Activated naive CD8-positive, alpha-beta T cell treated with anti-CD3 and anti-CD28 coated beads, Interleukin-2, amount 50 U/mL, for 24 hours (primary cell): ENCODE measurements at places on chromosomes 5 and 9.

DNA sequence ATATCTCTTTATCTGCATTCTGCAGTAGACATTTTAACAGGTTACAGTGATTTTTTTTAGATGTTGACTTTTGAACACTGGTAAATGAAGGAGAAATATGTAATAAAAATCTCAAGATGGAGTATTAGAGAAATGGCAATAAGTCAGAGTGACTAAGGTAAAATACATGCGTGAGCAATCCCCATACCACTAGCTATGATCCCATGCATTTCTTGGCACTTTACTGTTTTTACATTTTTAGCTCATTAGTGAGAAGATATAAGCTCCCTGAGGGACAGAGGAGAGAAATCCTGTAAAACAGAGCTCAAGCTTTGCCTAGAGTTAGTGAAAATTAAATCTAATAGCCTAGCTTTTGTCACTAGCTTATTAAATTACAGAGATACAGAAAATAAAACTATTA lies 181.9 kb upstream of the TRPM3 start:
- no peak for DNase-seq

- no peak for DNase-seq
Observed at GRCh38 chr5:131974622-131974955, 29.1 kb upstream of the MEIKIN start.

- DNase-seq, result peak; percentile 19
Observed at GRCh38 chr5:87020099-87020934, 247.4 kb upstream of the RASA1 start.

GRCh38 chr5:31671339-31671741 lies 32.4 kb downstream of the PDZD2 start:
- DNase-seq, result no peak

DNA sequence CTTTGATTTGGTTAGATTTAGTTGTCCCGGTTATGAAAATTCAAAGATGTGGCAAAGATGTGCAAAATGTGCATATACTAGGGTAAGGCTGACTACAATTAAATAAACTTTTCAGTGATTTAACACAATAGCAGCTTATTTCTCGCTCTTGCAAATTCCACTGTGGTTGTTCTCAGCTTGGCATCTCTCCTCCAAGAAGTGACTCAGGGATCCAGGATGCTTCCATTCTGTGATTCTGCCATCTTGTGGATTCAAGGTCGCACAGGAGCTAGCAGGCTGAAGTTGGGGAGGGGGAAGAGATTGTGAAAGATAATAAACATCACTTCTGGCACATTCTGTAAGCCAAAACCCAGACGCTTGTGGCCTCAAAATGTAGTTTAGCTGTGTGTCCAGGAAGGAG lies 60.1 kb upstream of the TGFBR1 start:
- no peak for DNase-seq

DNA sequence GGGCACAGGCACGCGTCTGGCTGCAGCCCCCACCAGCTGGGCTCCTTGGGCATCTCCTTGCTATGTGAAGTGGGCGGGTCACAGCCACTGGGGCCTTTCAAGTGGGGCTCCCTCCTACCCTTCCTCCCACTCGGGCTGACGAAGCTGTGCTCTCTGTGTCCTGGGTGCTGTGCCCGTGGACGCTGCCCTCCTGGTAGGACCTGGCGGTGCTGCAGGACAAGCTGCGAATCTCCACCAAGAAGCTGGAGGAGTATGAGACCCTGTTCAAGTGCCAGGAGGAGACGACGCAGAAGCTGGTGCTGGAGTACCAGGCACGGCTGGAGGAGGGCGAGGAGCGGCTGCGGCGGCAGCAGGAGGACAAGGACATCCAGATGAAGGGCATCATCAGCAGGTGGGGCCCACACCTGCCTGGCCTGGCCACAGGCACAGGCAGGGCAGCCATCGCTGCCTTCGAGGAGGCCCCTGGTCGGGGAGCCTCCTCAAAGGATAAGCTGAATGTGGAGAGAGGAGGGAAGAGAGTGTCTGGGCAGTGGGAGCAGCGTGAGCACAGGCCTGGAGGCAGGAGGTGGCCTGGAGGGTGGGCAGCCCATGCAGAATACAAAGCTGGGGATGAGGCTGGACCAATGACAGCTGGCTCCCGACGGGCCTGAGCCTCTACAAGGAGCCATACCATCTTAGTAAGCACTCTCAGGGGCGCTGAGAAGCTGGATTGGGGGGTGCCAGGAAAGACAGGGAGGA lies 124.7 kb downstream of the DAB2IP start:
- DNase-seq, result no peak

DNA sequence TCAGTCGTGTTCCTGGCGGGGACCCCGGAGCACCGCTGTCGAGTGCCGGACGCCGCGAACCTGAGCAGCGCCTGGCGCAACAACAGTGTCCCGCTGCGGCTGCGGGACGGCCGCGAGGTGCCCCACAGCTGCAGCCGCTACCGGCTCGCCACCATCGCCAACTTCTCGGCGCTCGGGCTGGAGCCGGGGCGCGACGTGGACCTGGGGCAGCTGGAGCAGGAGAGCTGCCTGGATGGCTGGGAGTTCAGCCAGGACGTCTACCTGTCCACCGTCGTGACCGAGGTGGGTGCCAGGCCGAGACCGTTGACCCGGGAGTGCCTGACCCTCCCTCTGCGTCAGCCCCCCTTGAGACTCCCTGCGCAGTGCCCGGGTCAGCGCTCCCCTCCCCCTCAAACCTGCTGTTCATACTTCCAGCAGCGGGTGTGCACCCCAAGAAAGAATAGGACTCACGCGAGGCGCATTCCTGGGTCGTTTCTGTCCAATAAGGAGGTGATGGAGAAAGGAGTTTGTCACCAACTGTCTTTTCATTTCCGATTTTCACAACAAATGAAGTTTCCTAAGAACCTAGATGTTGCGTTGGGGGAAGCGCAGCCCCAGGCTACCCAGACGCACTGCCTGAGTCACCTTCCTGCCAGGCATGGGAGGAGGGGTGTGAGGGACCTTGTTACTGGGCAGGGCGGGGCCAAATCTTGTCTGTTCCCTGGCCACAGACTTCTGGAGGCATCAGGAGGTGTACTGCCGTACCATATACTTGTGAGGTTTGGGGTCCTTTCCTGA lies 722 bp downstream of the SLC22A4 start:
- DNase-seq, result peak; percentile 79

DNA sequence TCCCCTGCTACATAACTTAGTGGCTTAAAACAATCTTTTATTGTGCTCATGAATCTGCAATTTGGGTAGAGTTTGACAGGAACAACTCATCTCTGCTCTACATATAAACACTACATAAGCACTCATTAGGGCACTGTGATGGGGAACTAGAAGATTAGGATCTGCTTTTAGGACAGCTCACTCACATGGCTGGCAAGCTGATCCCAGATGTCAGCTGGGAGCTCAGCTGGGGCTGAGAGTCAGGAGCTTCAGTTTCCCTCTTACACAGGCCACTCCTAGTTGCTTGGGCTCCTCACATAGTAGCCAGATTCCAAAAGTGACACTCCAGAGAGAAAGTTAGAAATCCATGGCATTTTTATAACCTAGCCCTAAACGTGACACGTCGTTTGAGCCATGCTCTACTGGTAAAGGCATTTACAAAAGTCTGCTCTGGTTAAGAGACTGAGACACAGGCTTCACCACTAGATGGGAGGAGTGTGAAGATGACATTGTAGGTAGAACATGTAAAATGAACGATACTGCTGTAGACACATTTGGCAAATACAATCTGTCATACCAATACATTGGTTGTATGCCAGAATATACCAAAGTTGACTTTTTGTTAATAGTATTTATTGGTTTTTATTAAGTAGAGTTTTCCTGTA lies 23.6 kb downstream of the SCAI start:
- no peak for DNase-seq

DNA sequence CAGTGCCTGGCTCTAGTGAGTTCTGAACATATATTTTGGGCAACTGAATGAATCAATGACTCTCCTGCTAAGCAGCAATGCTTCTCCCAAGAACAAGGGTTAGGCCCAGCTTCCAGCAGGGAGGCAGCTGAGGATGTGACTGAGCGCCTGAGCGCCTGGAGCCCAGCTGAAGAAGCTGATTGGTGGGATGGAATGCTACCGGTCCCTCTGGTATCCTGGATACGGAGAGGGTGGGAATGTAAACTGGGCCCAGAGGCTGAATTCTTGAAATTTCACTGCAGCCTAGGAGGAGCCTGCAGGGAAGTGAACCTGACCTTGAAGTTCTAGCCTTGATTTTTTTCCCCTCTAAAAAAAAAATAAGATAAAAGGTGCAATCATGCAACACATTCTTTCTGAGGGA lies 43.2 kb downstream of the WWC1 start:
- DNase-seq, result no peak

DNA sequence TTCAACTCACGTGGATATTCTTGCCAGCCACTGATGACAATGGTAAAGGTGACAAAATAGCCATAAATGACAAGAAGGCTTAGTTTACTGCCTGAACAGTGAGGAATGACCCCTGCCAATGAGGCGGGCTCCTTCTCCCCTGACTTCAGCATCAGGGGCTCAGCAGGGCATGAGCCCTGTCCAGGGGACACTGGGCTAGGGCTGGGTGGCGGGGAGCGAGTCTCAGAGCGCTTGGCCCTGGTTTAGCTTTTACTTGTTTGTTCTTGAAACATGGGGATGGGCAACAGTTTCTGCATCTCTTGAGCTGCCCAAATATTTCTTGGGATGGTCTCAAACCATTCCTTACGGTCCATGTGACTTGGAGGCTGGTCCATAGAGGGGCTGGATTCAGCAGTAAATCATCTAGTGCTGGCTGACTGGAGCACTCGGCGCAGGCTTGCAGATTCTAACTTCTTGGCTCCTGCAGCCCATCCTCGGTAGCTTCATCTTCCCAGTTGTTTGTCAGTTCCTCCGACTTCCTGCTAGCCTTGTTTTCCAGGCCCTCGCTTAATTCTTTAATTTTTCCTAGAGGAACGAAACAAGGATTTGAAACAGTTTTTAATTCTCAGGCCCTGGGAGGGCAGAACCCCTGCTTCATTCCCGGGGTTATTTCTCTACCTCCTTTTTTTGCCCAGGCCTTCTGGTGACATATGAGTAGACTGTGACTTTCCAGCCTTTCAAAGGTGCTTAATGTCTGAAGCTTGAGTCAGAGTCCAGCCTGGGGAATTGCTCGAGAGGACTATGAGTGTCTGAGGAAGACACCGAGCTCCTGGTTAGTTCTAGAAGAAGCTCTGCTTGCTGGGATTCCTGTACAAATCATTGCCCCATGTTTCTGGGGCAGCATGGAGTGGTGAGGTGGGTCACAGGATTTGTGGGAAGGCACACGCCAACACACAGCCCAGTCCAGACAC lies 4.5 kb upstream of the HMCN2 start:
- no peak for DNase-seq

- DNase-seq, result no peak
Observed at GRCh38 chr9:6959270-6960000, 201.7 kb downstream of the KDM4C start.

- DNase-seq, result no peak
Observed at GRCh38 chr5:69502767-69503488, 10.3 kb downstream of the OCLN start.
